Stimulated activated CD8-positive, alpha-beta memory T cell treated with anti-CD3 and anti-CD28 coated beads, Interleukin-2, amount 100 ng/mL, for 1 hour (primary cell): ENCODE measurements at places on chromosomes 3 and 15.
A peak's percentile ranks its signal among the peaks of the same experiment; 100 is the strongest.

GRCh38 chr15:66846031-66846430, 144.0 kb downstream of the SMAD6 start:
- DNase-seq: no peak

- no peak for DNase-seq
These were observed 795 bp upstream of the TCF12 start for GRCh38 chr15:56917652-56918045.

DNA sequence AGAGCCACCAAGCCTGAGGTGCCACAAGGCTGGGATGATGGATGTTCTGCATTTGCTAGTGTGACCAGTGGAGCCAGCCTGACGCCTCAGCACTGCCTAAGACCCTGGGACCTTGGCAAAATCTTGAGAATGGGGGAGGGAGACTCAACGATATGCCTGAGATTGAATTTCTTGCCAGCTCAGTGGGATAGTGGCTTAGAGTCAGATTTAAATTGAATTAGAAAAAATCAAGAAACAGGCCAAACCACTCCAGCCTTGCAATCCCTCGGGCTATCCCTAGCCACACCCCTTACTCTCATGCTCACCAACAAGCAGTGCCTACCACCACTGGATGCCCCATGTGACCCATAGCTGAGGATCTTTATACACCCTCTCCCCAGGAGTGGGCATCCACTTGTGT, 18.7 kb upstream of the PDE8A start:
- no peak for DNase-seq

DNA sequence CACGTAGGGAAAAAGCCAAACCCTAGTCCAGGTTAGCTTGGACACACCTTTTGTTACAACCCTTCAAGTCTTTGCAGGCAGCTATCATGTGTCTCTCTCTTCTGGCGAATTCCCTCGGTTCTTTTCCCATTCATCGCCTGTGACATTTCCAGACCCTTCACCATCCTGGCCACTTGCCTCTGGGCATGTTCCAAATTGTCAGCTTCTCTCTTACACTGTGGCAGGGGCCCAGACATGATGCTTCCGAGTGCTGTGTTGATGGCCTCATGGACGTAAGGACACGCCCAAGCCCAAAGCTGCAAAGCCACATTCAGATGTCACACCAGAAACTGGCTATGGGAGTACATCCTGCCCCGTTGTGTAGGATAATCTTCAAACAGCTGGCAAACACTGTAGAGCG, 58.5 kb downstream of the ISG20 start:
- DNase-seq: no peak

GRCh38 chr3:46013316-46014094, 13.8 kb downstream of the XCR1 start:
- DNase-seq: no peak

DNA sequence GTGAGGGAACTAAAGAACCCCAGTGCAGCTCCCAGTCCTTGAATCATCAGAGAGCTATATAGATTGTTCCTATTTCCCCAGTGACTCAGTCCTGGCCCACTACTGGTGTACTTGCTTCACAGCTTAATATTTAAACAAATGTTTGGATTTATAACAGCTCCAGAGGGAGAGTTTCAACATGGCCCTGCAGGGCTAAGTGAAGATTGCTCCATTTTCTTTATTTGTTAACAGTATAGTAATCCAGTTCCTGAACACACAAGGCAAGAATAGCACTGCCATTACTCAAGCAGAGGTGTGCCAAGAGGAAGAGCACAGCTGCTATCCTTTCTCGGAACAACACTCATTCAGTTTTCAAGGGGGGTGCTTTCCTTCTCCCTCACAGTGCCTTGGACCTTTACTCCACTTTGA, 6.5 kb downstream of the SQOR start:
- no peak for DNase-seq

DNA sequence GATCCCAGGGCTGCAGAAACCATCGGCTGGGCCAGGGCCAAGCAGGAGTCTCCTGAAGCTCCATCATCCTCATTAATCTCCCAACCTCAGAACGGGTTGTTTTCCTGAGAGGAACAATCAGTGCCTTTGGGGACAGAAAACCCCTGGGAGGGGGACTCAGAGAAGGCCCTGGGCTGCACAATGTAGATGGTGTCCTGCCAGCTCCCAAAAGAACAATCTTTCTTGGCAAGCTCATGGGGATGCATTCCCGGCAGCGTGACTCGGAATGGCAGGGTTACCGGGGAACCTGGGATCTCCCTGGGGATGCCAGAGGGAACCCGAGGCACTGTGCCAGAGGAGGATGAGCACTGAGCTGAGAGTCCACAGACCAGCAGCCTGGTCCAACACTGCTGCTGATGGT, 72.1 kb upstream of the ATP2B2 start:
- no peak for DNase-seq

GRCh38 chr3:94596887-94597566, 534.2 kb downstream of the NSUN3 start:
- no peak for DNase-seq

DNA sequence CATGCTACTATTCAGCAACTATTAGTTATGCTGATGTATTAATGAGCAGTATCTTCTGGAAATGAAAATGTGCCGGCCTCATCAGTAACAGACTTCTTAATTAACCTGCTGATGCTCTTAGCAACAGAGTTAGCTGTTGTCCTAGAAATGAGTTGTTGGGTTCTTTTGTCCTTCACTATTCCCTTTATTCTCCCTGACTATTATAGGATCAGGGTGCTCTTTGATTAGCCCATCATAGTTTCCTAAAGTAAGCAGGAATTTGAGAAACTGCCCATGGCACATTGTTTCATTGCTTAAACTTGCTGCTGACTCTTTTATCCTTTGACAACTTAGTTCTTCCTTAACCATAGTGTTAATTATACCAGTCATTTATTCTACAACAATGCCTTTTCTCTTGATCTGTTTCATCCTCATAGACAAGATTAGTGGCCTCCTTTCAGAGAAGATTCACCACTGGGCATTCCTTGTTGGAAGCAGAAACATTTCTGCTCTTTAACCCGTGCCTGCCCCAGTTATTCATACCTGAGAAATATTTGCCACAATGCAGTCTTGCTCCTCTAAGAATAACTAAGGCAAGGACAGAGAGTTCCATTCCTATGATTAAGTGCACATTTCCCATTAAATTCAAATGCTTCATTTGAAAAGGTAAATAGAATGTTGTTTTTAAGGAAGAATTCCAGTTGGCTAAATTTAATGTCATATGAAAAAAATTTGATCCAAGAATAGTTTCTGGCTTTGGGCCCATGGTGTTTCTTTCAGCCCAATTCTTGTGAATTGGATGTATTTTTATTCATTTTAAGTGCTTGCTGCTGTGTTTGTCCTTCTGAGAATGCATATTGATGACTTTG, 573.3 kb upstream of the TBL1XR1 start:
- no peak for DNase-seq

DNA sequence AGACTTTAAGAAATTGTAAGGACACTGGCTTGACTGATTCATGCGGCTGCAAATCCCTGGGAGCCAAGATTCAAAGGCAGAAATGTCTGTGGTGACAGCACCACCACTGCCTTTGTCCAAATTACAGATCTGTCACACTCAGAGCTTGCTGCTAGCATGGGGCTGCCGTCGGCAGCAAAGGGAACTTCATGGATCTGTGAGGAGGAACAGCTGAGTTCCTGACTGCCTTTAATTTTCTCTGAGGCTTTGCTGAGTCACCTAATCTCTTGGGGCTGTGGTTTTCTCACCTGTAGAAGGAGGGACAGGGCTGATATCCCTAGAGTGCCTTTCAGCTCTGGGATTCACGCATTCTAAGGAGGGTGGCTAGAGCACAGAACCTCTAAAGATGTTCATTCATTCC, 4.1 kb upstream of the PAK6 start:
- no peak for DNase-seq

GRCh38 chr3:121667333-121667732, 6.6 kb upstream of the HCLS1 start:
- no peak for DNase-seq

GRCh38 chr15:95923792-95924191, 406.7 kb upstream of the NR2F2 start:
- DNase-seq: no peak

GRCh38 chr15:55247766-55248427, 41.7 kb downstream of the RAB27A start:
- DNase-seq: no peak

- DNase-seq: no peak
These were observed 165.0 kb downstream of the FRMD5 start for GRCh38 chr15:44029940-44030568.

- DNase-seq: no peak
These were observed 423.6 kb upstream of the MDFIC2 start for GRCh38 chr3:70736009-70736408.

- DNase-seq: no peak
These were observed 31.8 kb downstream of the GPR176 start for GRCh38 chr15:39888243-39888642.

DNA sequence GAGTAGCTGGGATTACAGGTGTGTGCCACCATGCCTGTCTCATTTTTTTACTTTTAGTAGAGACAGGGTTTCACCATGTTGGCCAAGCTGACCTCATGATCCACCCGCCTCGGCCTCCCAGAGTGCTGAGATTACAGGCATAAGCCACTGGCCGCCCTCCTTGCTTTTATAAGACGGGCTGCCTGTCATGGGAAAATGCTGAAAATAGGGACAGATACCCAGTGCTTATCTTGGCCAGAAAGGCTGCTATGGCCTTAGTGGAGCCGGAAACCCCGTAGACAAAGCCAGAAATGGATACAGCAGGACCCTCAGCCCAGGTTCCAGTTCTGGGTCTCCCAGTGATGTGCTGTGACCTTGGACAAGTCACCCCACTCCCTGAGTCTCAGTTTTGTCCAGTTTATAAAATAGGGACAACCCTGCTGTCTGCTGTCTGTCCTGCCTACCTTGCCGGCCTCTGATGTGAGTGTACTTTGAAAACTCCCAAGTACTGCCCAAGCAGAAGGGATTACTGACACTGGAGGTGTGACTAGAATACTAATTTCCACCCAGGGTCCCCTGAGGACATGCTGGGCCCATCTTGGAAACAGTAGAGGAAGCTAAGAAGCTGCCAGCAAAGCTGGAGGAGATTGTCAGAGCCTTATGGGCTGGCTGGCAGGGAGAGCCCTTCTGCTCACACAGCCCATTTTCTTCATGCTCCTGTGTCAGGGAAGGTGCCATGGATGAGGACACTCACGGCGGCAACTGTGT, 59.6 kb downstream of the BDH1 start:
- no peak for DNase-seq

GRCh38 chr15:81387621-81388435, 13.8 kb upstream of the TMC3 start:
- DNase-seq: no peak

DNA sequence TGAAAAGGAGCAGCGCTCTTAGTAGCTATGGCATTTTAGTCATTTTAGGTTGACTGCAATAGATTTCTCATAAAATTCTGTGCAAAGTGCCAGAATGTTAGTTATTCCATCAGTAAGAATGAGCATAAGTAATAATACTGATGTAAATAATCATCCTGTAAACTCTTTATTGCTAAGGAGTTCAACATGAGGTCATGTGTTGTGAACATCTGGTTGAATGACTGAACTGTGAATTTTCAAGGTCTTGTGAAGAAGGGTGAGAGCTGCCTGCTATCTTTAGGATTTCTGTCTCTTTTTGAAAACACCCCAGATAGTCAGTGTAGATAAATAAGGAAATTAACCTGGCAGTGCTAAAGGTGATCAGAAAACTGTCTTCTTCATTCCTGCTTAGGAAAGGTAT, 333.4 kb upstream of the TBC1D5 start:
- no peak for DNase-seq

- no peak for DNase-seq
These were observed 77.6 kb downstream of the POLR2M start for GRCh38 chr15:57784081-57784511.

DNA sequence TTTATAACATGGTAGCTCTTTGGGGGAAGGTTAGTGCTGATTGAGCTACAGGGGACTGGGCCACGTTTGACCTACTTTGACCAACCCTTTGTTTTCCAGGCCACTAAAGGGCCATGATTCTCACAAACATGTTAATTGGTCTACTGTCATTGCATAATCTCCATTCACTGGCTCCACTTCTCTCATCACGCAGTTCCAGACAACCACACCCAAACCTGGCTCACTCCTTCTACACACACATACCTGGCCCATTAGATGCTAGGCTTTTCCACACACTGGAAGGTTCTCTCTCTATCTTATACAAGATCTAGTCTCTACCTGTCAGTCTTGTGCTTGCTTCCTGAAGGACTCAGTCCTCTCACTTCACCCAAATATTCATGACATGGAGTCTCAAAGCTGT, 15.9 kb downstream of the TGM5 start:
- DNase-seq: no peak

DNA sequence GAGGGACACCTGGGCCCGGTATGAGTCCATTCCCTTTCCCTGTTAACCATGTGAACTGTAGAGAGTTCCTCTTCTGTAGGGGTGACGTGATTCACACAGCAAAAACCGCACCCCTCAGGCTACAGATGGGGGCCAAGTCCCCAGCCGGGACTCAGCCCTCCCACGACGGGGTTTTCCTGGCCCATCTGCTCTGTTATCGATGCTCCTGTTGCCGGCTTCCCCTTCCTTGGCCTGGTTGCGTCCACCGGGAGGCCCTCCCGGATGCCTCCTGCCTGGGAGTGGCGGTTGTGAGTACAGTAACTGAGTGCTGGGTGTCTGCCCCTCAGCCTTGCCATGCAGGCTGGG, 817 bp upstream of the PLXNA1 start:
- peak; percentile 34 for DNase-seq

GRCh38 chr15:67125589-67126502, 60.4 kb downstream of the SMAD3 start:
- no peak for DNase-seq

- no peak for DNase-seq
These were observed 578.7 kb downstream of the NLGN1 start for GRCh38 chr3:173976281-173976680.

DNA sequence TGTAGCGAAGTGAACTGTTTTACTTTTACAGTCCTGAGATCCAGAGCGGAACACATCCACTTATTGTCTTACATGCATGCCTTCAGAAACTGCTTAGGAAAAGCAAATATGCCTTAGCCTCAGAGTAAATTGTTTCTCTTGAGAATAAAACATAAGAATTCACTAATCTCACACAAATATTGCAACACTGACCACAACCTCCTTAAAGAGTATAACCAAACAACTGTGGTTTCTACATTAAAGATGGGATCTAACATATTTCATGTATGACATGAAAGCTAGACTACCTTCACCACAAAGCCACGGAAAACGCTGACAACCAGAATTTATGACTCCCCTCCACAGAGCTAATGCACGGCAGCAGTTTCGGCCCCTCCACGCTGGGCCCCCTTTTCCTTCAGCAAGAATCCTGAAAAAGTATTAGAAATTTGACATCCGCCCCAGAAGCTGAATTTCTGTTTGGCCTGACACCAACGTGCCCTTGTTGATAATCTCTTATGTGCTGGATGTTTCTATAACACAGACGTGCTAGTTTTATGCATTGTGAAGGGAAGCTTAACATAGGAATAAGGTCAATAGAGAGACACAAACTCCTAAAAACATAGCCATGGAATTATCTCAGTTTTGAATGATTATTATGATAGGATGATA, 84.6 kb downstream of the GREM1 start:
- no peak for DNase-seq

- no peak for DNase-seq
These were observed 60.3 kb downstream of the CMSS1 start for GRCh38 chr3:99878005-99878404.
